CD4-positive, alpha-beta T cell treated with Interleukin-17A for 4 hours (primary cell): ENCODE measurements at places on chromosomes 6 and 20.
A peak's percentile ranks its signal among the peaks of the same experiment; 100 is the strongest.

GRCh38 chr6:154731296-154732218 lies 1.7 kb upstream of the SCAF8 start:
- DNase-seq: no peak

DNA sequence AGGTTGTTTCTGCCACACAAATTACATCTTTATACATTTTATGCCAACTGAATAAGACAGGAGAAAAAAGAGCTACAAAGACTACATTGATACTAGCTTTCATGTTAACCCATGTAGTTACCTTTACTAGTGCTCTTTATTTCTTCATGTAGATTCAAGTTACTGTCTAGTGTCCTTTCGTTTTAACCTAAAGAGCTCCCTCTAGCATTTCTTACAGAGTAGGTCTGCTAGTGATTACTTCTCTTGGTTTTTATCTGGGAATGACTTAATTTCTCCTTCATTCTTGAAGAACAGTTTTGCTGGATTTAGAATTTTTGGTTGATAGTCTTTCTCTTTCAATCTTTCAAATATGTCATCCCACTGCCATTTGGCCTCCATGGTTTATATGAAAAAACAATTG lies 21.2 kb upstream of the NOP56 start:
- DNase-seq: no peak

GRCh38 chr20:62400541-62400940 lies 6.5 kb downstream of the CABLES2 start:
- DNase-seq: no peak

DNA sequence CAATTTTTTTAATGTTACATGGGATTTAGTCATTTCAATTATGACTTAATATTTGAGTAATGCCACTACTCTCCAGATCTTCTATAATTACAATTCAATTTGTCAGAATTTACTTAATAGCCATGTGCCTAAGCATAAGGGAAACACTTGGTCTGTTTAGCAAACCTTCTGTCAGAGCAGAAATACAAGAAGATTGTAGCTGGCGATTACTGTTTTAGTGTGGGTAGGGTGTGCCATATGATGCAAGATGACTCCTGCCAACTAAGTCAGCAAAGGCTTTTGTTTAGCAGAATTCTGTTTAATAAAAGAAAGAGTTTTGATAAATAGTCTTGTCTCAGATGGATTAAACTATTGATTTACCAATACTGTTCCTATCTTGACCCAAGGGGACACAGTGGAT lies 455.4 kb downstream of the RNF144B start:
- DNase-seq: no peak

DNA sequence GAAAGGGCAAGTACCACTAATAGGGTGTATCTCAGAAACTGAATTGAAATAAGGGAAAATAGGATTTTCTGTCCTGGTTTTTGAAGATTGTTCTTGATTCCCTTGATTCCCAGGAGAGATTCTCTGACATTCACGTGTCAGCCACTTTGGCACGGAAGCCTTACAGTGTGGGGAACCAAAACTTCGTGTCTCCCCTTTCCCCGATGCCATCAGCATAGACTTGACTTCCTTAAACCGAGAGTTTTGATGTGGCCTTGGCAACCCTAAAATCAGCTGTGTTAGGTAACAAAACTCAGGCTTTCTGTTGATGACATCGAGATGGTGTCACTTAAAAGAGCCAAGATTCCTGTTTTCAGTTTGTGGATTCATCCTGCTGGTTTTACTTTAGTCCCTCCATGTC lies 7.5 kb downstream of the HMGN4 start:
- no peak for DNase-seq

- no peak for DNase-seq
Measured at GRCh38 chr6:76940191-76940590, 523.1 kb downstream of the HTR1B start.

GRCh38 chr6:157982102-157982562 lies 469 bp downstream of the SYNJ2 start:
- DNase-seq: peak; percentile 49

DNA sequence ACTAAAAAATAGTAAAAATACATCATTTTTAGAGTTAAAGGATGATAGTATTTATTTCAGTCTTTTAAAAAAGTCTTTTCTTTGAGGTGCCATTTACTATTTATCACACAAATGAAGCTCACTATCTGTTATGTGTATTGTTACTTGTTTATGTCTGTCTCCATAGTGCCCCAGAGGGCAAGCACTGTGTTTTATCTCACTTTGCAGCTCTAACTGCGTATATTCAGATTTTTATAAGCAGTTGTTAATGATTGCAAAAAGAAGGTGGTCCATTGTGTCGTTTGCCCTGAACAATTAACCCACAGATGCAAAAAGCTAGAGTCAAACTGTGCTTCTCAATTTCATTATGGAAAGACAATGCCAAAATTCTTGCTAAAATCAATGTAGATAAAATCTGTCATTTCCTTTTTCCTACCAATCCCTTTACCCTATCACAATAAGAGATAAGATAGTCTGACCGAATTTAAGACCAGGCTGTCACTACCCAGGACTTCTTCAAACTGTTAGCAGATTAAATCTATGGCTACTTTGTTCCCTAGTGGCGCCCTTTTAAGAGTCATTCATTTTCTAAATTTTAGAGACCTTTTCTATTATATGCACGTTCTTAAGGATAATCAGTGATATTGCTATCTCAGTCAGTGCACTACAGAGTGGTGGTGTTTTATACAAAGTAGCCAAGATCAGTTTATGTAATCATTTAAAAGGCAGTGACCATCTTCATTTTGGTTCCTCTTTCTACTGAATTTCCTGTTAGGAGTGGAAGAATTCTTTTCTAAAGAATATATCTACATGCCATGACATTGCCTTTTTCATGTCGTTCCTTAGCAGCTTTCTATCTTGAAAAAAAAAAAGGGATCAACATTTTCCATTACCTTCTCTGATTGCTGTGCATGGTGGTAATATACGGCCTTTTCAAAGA lies 133.1 kb upstream of the PRDM1 start:
- no peak for DNase-seq

- no peak for DNase-seq
Measured at GRCh38 chr6:28531479-28532128, 5.9 kb downstream of the GPX5 start.

- DNase-seq: no peak
Measured at GRCh38 chr6:96823743-96824142, 13.5 kb downstream of the GPR63 start.

GRCh38 chr6:83592770-83593394 lies 80.5 kb downstream of the PRSS35 start:
- no peak for DNase-seq

DNA sequence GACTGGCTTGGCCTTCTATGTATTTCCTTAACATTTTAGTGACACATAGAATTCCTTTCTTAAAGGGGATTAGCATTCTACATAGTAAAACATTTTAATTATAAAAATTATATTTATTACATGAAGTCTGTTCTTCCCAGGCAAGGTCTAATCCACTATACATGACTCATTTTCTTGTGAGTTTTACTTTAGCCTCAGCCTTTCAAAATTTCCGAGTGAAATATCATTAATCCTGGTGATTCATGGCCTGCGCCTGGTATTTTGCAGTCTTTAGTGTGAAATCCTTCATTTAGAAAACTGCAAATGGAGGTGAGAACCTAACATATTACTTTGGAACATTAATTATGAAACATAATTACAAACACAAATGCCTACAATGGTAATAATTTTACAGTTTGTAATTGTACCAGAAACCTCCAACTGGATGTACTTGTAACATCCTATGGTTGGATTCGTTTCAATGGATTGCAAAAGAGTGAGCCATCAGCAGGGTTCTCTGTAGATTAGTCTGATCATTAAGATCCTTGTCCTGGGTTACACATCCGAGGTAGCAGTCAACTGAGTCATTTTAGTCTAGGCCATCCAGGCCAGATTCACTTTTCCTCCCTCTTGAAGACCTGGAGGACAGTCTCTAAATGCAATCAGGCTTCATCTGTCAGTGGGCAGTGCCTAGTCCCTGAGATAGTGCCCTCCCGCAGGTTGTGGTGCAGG lies 272.0 kb downstream of the PACRG start:
- DNase-seq: no peak
